ENCODE measurements at places on chromosomes 3 and 15. TPM values are rescaled to one million over a fixed set of nuclear protein-coding genes. Genes with fewer than 3 reads are reported as not detected.
A peak's percentile ranks its signal among the peaks of the same experiment; 100 is the strongest.

DNA sequence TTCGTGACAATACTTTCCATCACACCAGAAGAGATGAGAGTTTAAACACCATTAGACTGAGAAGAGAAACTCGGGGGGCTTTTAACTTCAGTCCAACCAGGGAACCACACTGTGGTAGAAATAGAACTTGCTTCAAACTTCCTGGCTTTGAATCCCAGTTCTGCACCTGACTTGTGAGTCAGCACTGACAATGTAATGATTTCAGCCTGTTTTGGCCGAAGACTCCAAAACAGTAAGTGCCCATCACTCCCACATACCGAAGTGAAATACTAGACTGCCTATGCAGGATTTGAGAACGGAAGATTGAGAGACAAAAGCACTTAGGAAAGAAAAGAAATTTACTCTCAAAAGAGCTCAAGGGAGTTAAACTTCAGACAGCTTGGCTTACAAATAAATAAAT, 27.0 kb downstream of the C2CD4B start:
- H3K27ac ChIP-seq: no peak overlapping the region
- DNase-seq: no peak
- H3K4me1 ChIP-seq: peaks cover 9% of the 10 kb centered on the region

- peak overlapping the region; percentile 54 for H3K4me3 ChIP-seq
- peaks cover 81% of the 10 kb centered on the region for H3K4me1 ChIP-seq
- no peaks in the 10 kb centered on the region for H3K27me3 ChIP-seq
- no peaks in the 10 kb centered on the region for H3K36me3 ChIP-seq
- H3K27ac ChIP-seq: peak overlapping the region; percentile 87
These were observed 79.0 kb downstream of the IGF1R start for GRCh38 chr15:98727115-98728040.

GRCh38 chr15:87949575-87950223, 306.8 kb downstream of the NTRK3 start:
- peaks cover 9% of the 10 kb centered on the region for H3K4me1 ChIP-seq
- no peak overlapping the region for H3K4me3 ChIP-seq
- H3K27ac ChIP-seq: peak overlapping the region; percentile 55

DNA sequence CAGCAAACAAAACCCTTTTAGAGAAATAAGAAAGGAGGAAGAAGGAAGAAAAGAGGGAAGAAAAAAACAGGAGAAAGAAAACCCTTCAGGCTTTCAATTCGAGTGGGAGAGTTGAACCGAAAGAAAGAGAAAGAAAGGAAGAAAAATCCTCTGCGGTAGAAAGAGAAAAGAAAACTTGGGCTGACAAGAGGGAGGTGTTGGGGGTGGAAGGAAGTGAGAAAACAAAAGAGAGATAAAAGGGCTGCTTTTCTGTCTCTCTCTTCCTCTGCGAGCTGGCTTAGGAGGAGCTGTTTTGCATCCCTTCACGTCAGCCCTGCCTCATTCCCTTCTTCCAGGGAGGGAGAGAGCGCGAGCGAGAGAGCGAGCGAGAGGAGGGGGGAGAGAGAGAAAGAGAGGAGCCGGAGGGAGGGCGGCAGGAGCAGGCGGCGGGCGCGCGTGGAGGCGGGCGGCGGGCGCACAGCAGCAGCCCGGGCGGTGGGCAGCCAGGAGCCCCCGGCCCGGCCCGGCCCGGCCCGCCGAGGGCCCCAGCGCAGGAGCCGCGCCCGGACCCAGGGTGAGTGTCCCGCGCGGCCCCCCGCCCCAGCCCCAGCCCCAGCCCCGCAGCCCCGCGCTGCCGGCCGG, at the start of gene ZNF710:
Gene ZNF710 (plus strand): TSS at position 263 of the 621 bp plus-strand sequence. CDS start 65,814 bp downstream, outside the sequence.
- H3K27ac ChIP-seq: peak within 1 kb of the TSS; percentile 50

GRCh38 chr3:114962189-114962588, 184.9 kb downstream of the ZBTB20 start:
- H3K27me3 ChIP-seq: no peaks in the 10 kb centered on the region
- H3K4me3 ChIP-seq: no peak overlapping the region
- no peak overlapping the region for H3K27ac ChIP-seq
- H3K4me1 ChIP-seq: no peaks in the 10 kb centered on the region

Gene NOX5
- total RNA-seq: 0.54 TPM

Gene PPM1M
- 41.6 TPM for total RNA-seq

Gene LTK
- total RNA-seq: 0.35 TPM

Gene PARP15
- 4.1 TPM for total RNA-seq

Gene ENTPD3
- total RNA-seq: not detected

All from thoracic aorta (tissue), 2 donors.